Left ventricle myocardium superior (tissue), 1 donor: ENCODE measurements at places on chromosomes 5 and 9. TPM values are rescaled to one million over a fixed set of nuclear protein-coding genes. Genes with fewer than 3 reads are reported as not detected.
A peak's percentile ranks its signal among the peaks of the same experiment; 100 is the strongest.

DNA sequence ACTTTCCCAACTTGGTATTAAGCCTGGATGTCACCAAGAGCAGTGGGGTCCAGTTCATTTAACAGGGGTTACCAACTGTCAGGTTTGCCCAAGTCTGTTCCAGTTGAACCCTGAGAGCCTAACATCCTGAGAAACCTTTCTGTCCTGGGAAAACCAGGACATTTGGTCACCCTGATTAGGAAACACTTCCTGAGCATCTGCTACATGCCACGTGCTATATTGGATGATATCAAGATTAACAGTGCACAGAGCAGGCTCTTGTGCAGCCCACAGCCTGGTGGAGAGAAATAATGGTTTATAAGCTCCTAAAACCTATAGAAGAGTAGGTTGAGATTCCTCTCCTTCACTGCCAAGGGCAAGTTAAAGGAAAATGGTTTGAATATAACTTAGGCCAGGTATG is 102.9 kb upstream of the RAD23B start:
- DNase-seq, result no peak

- DNase-seq, result no peak
These were observed 12.2 kb upstream of the SLC22A4 start for GRCh38 chr5:132281856-132282614.

- DNase-seq, result no peak
These were observed 9.9 kb upstream of the SPIN1 start for GRCh38 chr9:88378317-88378716.

- DNase-seq, result peak; percentile 43
These were observed 261.0 kb downstream of the SEMA5A start for GRCh38 chr5:9284781-9285307.

DNA sequence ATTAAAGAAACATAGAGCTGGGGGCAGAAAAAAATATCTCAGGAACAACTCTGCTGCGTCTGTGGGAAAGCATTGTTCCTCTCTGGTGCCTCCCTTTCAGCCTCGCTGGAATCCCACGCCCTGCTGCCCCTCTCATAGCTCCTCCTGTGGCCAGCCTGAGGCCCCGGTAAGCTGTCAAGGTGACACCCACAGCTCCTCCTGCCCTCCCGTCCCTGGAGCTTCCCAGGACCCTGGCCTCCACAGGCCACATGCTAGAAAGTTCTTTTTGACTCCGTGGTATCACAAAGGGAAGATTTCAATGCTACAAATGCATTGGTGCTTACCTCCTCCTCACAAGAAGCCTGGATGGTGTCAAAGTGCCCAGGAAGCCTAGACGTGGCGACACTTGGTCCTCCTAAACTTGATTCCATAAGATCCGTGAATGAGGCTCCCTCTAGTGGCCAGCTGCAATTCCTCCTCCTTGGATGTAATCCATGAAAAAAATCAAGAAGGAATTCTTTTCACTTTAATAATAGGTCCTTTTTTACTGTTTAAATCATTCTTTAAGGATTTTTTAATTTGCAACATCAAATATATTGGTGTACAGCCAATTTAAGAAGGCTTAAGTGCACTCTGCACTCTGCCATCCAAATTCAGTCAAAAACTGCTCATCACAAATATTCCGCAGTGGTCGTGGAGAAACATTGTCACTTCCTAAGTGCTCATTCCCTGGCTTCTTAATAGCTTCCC is 104.9 kb downstream of the CFAP90 start:
- peak; percentile 58 for DNase-seq

The SH3TC2 gene
- 15.7 TPM for total RNA-seq

The FOXD4 gene
- total RNA-seq, result 0.12 TPM

DNA sequence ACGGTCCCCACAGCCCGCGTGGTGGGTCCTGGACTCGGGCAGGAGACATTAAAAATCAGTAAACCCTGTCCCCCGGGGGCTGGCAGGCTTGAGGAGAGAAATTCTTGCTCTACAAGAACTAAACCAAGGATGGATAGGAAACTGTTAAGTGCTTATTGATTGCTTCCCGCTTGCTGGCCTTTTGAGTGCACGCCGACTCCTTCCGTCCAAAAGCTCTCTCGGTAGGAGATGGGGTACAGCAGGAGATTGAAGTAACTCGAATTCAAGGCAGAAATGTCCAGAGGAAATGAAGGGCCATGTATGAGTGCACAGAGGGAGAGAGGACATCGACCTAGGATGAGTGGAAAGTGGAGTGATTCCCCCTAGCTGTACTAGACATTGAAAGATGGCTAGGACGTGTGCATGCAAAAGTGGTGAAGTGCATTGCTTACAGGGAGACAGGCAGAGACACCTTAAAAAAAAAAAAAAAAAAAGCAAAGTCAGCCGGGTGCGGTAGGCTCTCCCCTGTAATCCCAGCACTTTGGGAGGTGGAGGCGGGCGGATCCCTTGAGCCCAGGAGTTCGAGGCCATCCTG is 923 bp downstream of the RECK start:
- no peak for DNase-seq

DNA sequence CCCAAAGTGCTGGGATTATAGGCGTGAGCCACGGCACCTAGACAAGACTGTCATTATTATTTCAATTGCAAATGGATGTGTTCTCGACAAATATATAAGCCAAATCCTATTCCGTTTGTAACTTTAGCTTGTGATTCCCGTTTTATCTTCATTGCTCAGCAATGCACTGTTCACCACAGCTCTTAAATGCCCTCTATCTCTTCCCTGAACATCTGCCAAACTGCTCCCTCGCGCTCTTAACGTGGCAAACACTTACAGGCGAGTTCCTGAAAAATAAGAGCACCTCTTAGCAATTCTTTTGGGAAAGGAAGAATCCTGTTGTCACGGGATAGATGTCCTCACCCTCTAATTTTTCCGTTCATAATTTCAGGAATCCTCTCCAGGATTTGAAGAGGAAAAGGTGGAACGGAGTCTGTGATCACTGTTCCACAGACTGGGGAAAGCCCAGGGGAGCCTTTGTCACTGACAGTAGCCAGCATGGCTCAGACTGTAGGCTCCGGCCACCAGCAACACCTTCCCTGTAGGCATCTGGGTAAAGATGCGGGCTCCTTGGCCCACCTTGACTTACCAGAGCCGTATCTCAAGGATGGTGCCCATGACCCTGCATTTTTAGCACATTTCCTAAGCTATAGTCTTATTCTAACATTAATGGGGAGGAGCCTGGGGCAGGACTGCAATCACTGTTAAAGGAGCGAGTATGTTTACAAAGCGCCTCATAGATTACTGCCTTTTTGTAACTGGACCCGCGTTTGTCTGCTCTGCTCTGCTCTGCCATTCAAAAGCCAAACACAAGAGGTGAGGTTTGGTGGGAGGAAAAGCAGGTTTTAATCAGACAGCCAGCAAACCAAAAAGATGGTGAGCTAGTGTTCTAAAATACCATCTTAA is 20.2 kb upstream of the GNPDA1 start:
- DNase-seq, result no peak

GRCh38 chr5:149094996-149095395 is 32.1 kb upstream of the SH3TC2 start:
- no peak for DNase-seq

The NR3C1 gene
- total RNA-seq, result 53.0 TPM

GRCh38 chr5:12661617-12662370 is 757.5 kb upstream of the CTNND2 start:
- DNase-seq, result no peak

The RASGRF2 gene
- 6.5 TPM for total RNA-seq
